Fibroblast of skin of left quadriceps (primary cell): ENCODE measurements at places on chromosomes 7 and 10.

- DNase-seq = no peak
These were observed 2.1 kb downstream of the CNNM1 start for GRCh38 chr10:99331207-99331803.

GRCh38 chr10:47261121-47261520, 38.9 kb upstream of the GDF10 start:
- DNase-seq = no peak

- DNase-seq = no peak
These were observed 120.7 kb downstream of the LRMDA start for GRCh38 chr10:75552171-75552570.

GRCh38 chr7:142228537-142229104, 29.2 kb downstream of the PRSS58 start:
- DNase-seq = no peak

DNA sequence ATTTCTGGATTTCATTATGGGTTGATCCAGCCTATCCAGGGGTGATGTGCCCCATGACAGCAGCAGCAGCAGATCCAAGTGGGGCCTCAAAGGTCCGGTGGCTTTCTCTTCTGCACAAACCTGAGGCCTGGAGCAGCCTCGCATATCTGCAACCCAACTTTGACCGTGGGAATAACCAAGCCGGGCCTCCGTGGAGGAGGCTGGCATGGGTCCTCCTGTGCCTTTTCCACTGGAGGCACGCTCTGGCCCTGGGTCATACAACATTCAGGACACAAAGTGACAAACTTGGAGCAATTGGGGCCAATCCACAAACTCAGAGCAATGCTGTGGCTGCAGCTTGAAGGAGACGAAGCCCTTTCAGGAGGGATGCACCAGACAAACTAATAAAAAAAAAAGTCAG, 330.0 kb upstream of the MKI67 start:
- DNase-seq = no peak

GRCh38 chr10:8438603-8439002, 384.1 kb downstream of the GATA3 start:
- no peak for DNase-seq

- no peak for DNase-seq
These were observed 379.6 kb downstream of the TNS3 start for GRCh38 chr7:47202146-47202783.

DNA sequence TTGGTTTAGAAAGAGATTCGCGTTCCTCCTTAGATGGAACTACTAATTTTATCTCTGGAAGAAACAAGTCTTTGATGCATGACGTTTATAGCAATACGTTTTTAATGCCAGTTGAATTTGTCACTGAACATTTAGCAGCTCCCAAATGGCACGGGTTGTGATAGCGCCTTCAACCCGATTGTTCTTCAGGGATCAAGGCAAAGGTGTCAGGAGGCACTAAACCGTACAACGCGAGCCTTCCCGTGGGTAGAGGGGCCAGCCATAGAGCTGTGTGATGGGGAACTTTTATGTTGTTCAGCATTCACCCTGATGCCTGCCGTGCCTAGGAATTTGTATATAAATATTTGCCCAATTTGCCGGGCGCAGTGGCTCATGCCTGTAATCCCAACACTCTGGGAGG, 3.4 kb downstream of the GET4 start:
- DNase-seq = no peak

GRCh38 chr7:15236952-15237351, 324.9 kb downstream of the AGMO start:
- no peak for DNase-seq

DNA sequence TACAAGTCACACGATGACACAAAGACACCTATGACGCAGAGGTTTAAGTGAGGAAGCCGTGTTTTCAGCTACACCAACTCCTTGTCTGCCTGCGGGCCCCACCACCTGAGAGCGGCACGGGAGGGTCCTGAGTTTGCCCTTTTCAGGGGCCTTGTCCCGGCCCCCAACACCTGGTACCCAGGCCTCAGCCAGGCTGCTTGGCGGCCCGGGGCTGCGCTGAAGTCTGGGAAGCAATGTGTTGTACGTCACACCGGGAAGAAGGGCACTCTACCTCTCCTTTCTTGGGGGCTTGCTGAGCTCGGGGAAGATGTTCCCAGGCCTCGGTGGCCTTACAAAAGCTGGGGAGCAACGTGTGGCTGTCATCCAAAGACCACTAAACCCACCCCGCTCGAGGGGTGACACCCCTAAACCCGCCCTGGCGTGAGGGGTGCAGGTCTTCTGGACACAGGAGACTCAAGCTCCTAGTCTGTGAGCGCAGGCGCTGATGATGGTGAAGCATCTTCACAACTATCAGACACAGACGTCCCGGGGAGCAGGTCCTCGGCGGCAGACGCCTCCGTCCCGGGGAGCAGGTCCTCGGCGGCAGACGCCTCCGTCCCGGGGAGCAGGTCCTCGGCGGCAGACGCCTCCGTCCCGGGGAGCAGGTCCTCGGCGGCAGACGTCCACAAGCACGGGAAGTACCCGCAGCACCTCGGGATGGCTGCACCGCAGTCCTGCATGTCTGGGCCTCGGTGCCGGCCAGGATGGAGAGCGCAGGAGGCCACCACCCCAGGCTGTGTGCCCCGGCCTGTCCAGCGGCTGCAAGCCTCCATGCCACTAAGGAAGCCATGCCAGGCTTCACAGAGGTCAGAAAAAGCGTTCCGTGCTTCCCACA, 15.4 kb downstream of the CFAP46 start:
- no peak for DNase-seq

DNA sequence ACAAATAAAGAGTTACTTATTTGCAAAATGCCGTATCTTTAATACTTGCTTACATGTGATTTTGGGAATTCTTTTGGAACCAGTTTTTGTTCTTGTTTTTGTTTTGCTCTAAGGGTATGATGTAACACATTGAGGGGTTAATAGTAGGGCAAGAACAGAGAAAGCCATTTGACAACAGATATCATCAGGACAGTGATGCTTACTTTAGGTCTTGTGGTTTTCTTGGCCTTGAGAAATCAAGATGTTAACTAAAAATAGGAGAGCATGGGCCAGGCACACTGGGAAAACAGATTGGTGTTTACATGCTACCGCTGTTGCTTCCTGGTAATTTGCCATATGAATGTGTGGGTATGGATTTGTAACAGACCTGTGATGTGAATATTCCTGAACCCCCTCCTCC, 3.7 kb downstream of the SAMD8 start:
- no peak for DNase-seq
